ENCODE measurements at places on chromosomes 2 and 18. TPM values are rescaled to one million over a fixed set of nuclear protein-coding genes. Genes with fewer than 3 reads are reported as not detected.

GRCh38 chr2:95004711-95005110 lies 20.8 kb upstream of the MAL start:
- DNase-seq: no peak

- no peak for DNase-seq
Observed at GRCh38 chr2:145258903-145259579, 739.1 kb upstream of the ZEB2 start.

DNA sequence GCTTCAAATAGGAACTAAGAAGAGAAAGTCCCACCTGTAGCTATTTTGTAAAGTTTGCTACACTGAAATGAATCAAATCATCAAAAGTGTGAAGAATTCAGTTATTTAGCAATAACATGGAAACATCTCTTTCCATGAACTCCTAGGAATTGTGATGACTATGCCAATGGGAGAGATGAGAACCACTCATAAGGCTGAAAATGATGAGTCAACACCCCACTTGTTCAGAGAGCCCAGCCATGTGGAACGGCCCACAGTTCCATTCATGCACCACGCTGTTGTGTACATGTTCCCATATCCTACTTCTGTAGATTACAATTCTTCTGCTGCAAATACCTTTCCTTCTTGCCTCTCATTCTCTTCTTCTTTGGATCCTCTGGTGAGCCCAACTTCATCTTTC lies 645.5 kb upstream of the ID2 start:
- DNase-seq: no peak

Gene CLEC4F
- total RNA-seq: 1.2 TPM
